ENCODE measurements at places on chromosomes 7 and 10.
A peak's percentile ranks its signal among the peaks of the same experiment; 100 is the strongest.

DNA sequence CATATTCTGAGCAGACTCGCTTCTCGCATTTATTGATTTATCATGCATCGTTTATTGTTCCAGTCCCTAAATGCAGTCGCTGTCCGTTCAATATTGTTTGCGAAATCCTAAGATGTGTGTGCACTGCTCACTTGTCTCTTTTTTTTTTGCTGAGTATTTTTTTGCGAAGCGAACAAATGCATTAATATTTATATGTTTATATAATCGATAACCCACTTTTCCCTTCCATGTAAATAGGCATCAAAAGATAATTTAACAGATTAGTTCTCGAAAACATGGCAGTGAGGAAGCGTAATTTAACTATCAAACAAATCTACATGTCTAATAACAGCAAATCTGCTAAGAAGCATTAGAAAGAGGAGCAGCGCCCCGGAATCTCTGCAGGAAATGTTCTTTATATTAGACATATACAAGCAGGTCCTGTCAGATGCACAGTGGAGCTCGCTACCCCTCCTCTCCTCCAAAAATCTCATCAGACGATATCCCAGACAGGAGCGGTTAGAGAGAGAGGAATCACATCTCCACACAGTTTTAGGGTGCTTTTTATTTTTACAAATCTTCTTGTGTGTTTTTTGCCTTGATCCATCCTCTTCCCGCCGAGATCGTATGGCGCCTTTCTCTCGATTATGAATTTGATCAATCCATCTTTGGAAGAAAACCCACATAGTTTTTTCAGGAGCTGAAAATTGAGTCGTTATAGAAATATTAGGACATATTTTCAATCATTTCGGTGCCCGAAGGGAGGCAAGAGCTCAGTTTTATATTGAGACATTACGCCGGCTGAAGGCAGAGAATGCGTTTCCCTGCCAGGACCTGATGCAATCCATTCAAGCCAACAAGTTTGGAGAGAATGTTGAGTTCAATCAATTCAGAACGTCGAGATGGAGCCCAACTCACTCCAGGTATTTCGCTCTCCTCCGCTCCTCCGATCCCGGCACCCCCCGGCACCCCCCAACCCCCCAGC lies at the start of gene ARID5B:
TSS of gene ARID5B (plus strand) at position 871 of the 964 bp plus-strand sequence. CDS start at position 882, 11 bp downstream.
- peak; percentile 19 for DNase-seq

DNA sequence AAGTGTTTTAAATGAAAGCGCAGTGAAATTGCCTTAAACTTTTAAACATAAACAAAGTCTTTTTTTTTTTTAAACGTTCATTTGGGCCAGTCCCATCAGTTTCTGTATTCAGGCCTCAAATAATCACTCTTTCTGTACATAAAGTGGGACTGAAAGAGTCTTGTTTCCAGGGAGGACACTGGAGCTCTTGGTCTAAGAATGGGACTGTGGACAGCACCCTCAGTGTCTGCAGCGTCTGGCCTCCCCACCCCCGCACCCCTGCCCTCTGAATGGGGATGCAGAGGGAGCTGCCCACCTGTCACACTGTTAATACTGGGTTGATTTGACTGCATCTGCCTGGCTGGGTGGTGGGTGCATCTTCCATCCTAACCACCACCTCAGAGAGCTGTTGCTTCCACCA lies 5.2 kb downstream of the ZNF365 start:
- no peak for DNase-seq

DNA sequence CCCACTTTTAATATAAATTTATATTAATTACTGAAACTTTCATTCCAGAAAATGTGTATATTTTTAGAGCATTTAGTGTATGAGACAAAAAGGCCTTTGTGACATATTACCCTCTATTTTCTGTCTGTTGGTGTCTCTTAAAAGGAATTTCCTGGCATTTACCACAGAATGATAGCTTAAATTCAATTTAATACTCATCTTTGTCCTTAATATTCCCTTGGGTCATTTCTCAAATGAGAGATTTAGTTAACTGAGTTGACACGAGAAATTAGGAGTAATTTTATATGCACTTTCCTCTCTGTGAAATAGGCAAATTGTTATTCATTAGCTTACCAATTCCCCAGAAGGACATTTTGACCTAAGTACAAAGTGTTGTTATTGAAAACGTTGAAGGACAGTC lies 101.7 kb upstream of the CTTNBP2 start:
- no peak for DNase-seq

DNA sequence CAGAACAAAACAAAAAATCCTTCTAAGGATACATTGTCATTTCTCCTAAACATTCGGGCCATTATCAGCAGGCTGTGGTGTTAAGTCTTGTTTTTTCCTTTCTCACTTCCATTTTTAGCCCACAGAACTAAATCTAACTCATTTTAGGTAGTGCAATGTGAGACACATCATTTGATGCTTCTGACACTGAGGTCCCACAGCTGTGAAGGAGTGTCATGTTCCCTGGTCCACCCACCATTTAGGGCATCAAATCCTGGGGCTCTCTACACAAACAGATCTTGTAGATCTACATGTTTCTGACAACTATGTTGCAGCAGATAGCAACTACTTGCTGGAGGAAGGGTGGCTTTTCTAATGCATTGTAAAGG lies 232.5 kb upstream of the IGFBP3 start:
- no peak for DNase-seq

DNA sequence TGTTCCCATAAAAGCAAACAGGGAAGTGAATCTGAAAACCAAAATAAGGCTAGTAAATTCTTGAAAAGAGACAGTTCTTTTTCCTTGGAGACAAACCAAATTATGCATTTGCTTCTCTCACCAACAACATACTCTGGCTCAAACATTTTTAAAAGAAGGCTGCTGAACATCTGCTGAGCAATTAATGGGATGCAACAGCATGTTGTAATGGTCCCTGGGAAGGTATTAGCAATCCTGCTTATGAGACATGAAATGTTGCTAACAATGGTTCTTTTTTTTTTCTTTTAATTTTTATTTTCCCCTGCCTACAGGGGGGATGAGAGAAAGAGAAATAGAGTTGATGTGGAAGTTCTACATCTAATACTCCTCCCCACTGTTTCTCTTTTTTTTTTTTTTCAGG lies 572.1 kb downstream of the SORCS1 start:
- DNase-seq = no peak

- DNase-seq = no peak
Measured at GRCh38 chr7:144777005-144777839, 58.6 kb downstream of the TPK1 start.
